ENCODE measurements at places on chromosomes 5 and 9. TPM values are rescaled to one million over a fixed set of nuclear protein-coding genes. Genes with fewer than 3 reads are reported as not detected.

The SOWAHA gene
- 0.13 TPM for total RNA-seq

The GGTA1 gene
- total RNA-seq, result 0.13 TPM

The CPLANE1 gene
- total RNA-seq, result 53.7 TPM

The OR13J1 gene
- total RNA-seq, result not detected

The LEAP2 gene
- 0.32 TPM for total RNA-seq

The NME5 gene
- 11.1 TPM for total RNA-seq

The SEPTIN8 gene
- total RNA-seq, result 64.9 TPM

The DHX29 gene
- total RNA-seq, result 52.6 TPM

The NR5A1 gene
- total RNA-seq, result not detected

The IFNA14 gene
- not detected for total RNA-seq

The LMX1B gene
- 2.9 TPM for total RNA-seq

The ITK gene
- total RNA-seq, result under 0.01 TPM

The FOXD4L5 gene
- total RNA-seq, result not detected

The PAX5 gene
- total RNA-seq, result not detected

The PDCD1LG2 gene
- total RNA-seq, result 9.1 TPM

The FRRS1L gene
- 1.6 TPM for total RNA-seq

The SHISAL2B gene
- not detected for total RNA-seq

The SLC31A2 gene
- total RNA-seq, result 33.3 TPM

The BTNL3 gene
- total RNA-seq, result not detected

The PTGER4 gene
- 11.1 TPM for total RNA-seq

The ECM2 gene
- 52.8 TPM for total RNA-seq

The IRGM gene
- total RNA-seq, result 0.13 TPM

The PKD2L2 gene
- total RNA-seq, result not detected

The DMRT2 gene
- total RNA-seq, result not detected

The CDKN2B-AS1 gene
- total RNA-seq, result 6.7 TPM

The C9orf78 gene
- total RNA-seq, result 38.0 TPM

The ZDHHC21 gene
- total RNA-seq, result 15.9 TPM

The SLC27A6 gene
- total RNA-seq, result under 0.01 TPM

The TAF1L gene
- total RNA-seq, result under 0.01 TPM

The DNAH5 gene
- total RNA-seq, result 1.2 TPM

The RASGRF2 gene
- 0.13 TPM for total RNA-seq

The SPATA31A3 gene
- total RNA-seq, result not detected

The KIF20A gene
- 47.7 TPM for total RNA-seq

The HMCN2 gene
- 0.11 TPM for total RNA-seq

The SPAG8 gene
- 1.2 TPM for total RNA-seq

The ADGRV1 gene
- total RNA-seq, result 0.13 TPM

The DHFR gene
- total RNA-seq, result 26.7 TPM

The ATP6V0E1 gene
- total RNA-seq, result 246 TPM

The GABRA1 gene
- total RNA-seq, result not detected

The SHOC1 gene
- 0.11 TPM for total RNA-seq

The WDR31 gene
- total RNA-seq, result 3.2 TPM

The IL4 gene
- total RNA-seq, result not detected
